GM23248 (cell line): ENCODE measurements at places on chromosomes 7 and 10. TPM values are rescaled to one million over a fixed set of nuclear protein-coding genes. Genes with fewer than 3 reads are reported as not detected.

GNGT1 gene
- not detected in 2 replicates for polyA plus RNA-seq

GNAT3 gene
- polyA plus RNA-seq = not detected in 2 replicates

VTI1A gene
- polyA plus RNA-seq = 25.3 and 26.4 TPM in 2 replicates

MMD2 gene
- polyA plus RNA-seq = not detected in 2 replicates

SYNPO2L gene
- 0.33 and 0.34 TPM in 2 replicates for polyA plus RNA-seq

LLCFC1 gene
- polyA plus RNA-seq = not detected in 2 replicates

ELAPOR2 gene
- 0.57 and 1.6 TPM in 2 replicates for polyA plus RNA-seq

OPALIN gene
- not detected in 2 replicates for polyA plus RNA-seq

SPOCK2 gene
- 0.04 TPM in 1 of 2 replicates, not detected in the other for polyA plus RNA-seq

SH2D4B gene
- not detected in 2 replicates for polyA plus RNA-seq

PITRM1 gene
- polyA plus RNA-seq = 79.7 and 81.9 TPM in 2 replicates

GPR37 gene
- not detected in 2 replicates for polyA plus RNA-seq

ANKRD22 gene
- not detected in 2 replicates for polyA plus RNA-seq

PRRT4 gene
- not detected in 2 replicates for polyA plus RNA-seq

STK31 gene
- polyA plus RNA-seq = not detected in 2 replicates

ADCY1 gene
- polyA plus RNA-seq = not detected in 2 replicates

PSPH gene
- 34.5 and 39.1 TPM in 2 replicates for polyA plus RNA-seq

FIS1 gene
- polyA plus RNA-seq = 235 and 237 TPM in 2 replicates

CUZD1 gene
- polyA plus RNA-seq = 0.22 and 0.31 TPM in 2 replicates

BMPER gene
- 40.5 TPM in 2 replicates for polyA plus RNA-seq

PNLIP gene
- not detected in 2 replicates for polyA plus RNA-seq

SFTPA1 gene
- polyA plus RNA-seq = not detected in 2 replicates

CYP26C1 gene
- polyA plus RNA-seq = not detected in 2 replicates

NPFFR1 gene
- polyA plus RNA-seq = not detected in 2 replicates

PAX4 gene
- not detected in 2 replicates for polyA plus RNA-seq

SPDYE11 gene
- polyA plus RNA-seq = 0.38 and 0.65 TPM in 2 replicates

ITIH5 gene
- 0.13 TPM in 1 of 2 replicates, not detected in the other for polyA plus RNA-seq

OR6B1 gene
- not detected in 2 replicates for polyA plus RNA-seq

ETV1 gene
- polyA plus RNA-seq = 16.2 and 17.1 TPM in 2 replicates

PHYHIPL gene
- not detected in 2 replicates for polyA plus RNA-seq

ACTR3C gene
- not detected in 2 replicates for polyA plus RNA-seq

AZGP1 gene
- polyA plus RNA-seq = not detected in 2 replicates

EMX2 gene
- 12.8 and 13.2 TPM in 2 replicates for polyA plus RNA-seq

GBX1 gene
- not detected in 2 replicates for polyA plus RNA-seq

TSC22D4 gene
- 19.1 and 20.7 TPM in 2 replicates for polyA plus RNA-seq

C10orf90 gene
- polyA plus RNA-seq = 0.62 and 0.71 TPM in 2 replicates

FAM24A gene
- not detected in 2 replicates for polyA plus RNA-seq

SFR1 gene
- 9.1 TPM in 2 replicates for polyA plus RNA-seq

ACBD7 gene
- not detected in 2 replicates for polyA plus RNA-seq

IL2RA gene
- polyA plus RNA-seq = not detected in 2 replicates
